NCI-H2081 (cell line): ENCODE measurements at places on chromosomes 6 and 20.
A peak's percentile ranks its signal among the peaks of the same experiment; 100 is the strongest.

DNA sequence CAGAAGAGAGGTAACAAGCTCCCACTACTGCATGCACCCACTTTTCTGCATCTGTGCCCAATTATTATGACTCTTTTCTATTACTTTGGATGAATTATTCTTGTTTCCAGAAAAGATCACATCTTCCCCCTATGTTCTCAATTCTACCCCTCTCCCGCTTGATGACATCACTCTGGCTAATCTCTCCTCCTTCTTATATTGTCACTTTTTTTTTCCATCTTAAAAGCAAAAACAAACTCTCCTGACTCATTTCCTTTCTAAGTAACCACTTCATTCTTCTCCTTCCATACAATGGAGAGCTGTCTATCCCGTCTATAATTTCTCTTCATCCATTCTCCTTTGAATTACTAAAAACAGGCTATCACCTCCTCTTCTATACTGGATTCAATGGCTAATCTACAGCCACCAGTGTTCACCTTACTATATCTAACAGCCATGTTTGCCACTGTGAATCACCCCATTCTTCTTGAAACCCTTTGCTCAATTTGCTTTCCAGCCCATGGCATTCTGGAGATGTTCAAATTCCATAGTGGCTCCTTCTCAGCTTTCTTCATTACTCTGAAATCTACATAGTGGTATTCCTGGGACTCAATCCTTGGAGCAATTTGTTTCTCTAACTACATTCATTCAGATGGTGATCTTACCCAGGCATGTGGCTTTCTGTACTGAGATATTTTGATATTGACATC lies 378.4 kb downstream of the ARHGAP18 start:
- no peak for DNase-seq

- no peak for DNase-seq
Measured at GRCh38 chr20:16576219-16576618, 3.0 kb upstream of the KIF16B start.

GRCh38 chr20:51095633-51096521 lies 73.0 kb upstream of the KCNG1 start:
- DNase-seq: peak; percentile 73

- no peak for DNase-seq
Measured at GRCh38 chr6:117740605-117741004, 65.3 kb downstream of the NUS1 start.

DNA sequence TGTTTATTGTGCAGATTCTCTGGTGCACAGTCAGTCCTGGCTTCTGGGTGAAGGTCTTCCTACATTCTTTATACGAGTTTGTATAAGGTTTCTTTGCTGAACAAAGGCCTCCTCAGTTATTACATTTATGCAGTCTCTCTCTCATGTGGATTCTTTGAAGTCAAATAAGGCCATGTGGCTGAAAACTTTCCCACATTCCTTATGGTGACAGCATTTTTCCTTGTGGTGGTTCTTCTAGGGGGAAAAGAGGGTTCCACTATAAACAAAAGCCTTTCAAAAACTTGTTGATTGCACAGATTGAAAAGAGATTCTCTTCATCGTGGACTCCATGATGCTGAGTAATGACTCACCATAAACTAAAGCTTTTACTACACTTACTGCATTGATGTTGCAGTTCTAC lies 19.2 kb downstream of the ZSCAN12 start:
- no peak for DNase-seq

- no peak for DNase-seq
Measured at GRCh38 chr6:113524826-113525225, 332.3 kb upstream of the MARCKS start.

DNA sequence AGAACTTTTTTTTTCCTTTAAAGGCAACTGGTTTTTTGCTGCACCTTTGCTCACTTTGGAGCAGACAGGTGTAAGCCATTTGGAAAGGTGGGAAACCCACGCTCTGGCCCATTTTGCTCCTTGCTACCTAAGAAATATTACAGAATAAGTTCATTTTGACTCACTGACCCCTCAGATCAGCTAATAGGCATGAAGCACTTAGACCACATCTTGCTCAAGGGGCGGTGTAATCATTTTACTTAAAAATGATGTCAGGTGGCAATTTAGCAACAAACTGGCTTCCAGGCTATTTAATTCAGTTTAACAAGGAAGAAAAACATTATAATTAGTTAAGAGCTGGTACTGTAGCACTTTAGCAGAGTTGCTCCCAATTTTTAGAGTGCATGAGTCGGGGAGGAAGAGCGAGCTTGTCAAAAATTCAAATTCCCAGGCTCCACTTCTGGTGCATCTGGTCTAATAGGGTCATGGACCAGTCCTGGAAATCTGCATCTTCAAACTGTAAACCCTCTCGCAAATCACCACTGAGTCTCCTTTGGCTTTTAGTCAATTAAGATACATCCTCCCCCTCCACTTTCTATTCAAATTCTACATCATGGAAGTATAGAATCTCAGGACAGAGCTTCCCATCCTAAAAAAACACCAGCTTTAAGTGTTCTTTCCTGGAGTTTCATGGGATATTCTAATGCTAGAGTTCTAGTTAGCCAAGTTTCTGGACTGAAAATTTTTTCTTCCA lies 38.2 kb downstream of the JAG1 start:
- DNase-seq: no peak

DNA sequence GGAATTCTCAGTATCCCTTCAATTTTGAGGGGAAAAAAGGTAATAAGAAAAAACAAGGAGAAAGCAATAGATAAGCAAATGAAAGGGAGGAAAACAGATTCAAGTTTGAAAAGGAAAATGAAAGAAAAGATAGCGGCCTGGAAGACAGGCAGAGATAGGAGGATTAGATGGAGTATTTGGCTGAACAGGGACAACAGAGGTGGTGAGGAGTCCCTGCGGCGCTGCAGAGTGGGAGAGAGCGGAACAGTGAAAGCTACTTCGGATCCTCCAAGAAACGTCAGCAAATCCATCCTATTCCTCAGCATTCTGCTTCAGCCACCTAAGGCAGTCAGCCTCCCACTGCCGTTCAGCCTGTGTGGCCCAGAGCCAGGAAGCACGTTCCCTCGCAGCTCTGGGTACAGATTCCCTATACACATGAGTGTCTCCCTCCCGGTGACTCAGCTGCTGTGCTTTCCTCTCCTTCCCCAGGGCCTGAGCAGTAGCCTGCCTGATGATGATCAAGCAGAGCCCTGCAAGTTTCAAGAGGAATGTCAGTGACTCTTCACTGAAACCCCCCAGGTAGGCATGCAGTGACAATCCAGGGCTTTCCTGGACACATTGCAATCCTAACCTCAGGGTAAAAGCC lies 43.4 kb upstream of the CDYL start:
- no peak for DNase-seq
